ENCODE measurements at places on chromosomes 11 and 22. TPM values are rescaled to one million over a fixed set of nuclear protein-coding genes. Genes with fewer than 3 reads are reported as not detected.

- no peak overlapping the region for H3K27ac ChIP-seq
- no peaks in the 10 kb centered on the region for H3K4me1 ChIP-seq
- H3K4me3 ChIP-seq: no peak overlapping the region
- peak; percentile 31 for DNase-seq
Observed at GRCh38 chr11:22244986-22245592, 52.2 kb downstream of the ANO5 start.

GRCh38 chr11:125494031-125494360 lies 2.1 kb downstream of the FEZ1 start:
- peak overlapping the region; percentile 98 for H3K4me3 ChIP-seq
- no peak overlapping the region for H3K27ac ChIP-seq
- no peak for DNase-seq
- peaks cover 13% of the 10 kb centered on the region for H3K36me3 ChIP-seq

ZP1 gene
- not detected for total RNA-seq

GDPD4 gene
- total RNA-seq: not detected

DNA sequence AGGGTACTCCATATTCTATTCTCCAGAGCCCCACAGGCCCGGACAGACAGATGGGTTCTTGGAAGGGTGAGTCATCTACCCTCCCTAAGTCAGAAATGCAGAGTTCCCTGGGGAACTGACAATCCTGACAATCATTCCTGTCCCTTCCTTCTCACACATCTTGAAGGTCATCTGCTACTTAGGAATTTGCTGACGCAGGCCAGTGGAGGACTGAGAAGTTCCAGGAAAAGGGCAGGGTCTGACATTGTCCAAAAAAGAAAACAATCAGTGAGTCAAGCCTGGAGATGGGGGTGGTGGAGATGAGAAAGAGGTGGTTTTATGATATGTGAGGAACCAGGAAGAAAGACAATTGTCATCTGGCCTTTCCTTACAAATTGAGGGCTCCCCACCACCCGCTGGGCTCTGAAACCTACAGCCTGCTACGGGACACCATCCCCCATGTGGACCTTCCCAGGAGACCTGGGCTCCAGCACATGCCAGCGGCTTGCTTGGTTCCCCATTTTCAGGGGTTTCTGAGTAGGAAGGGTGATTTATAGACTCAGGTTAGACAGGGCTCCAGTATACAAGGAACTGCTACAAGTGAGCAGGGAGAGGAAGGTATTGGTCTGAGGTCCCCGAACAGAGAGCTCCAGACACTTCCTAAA lies 12.9 kb downstream of the CD59 start:
- no peak for DNase-seq
- no peak overlapping the region for H3K4me3 ChIP-seq

C1QTNF5 gene
- 26.0 TPM for total RNA-seq

CLDN5 gene
- 108 TPM for total RNA-seq

PATE4 gene
- 0.31 TPM for total RNA-seq

- peaks cover 8% of the 10 kb centered on the region for H3K27me3 ChIP-seq
- DNase-seq: no peak
- no peaks in the 10 kb centered on the region for H3K36me3 ChIP-seq
- H3K4me1 ChIP-seq: peaks cover 16% of the 10 kb centered on the region
- no peak overlapping the region for H3K4me3 ChIP-seq
Observed at GRCh38 chr11:27468209-27468994, 4.2 kb downstream of the LGR4 start.

KIRREL3 gene
- total RNA-seq: 0.38 TPM

ANO1 gene
- 3.8 TPM for total RNA-seq

GRCh38 chr22:49754696-49755630 lies 72.7 kb downstream of the BRD1 start:
- no peak for DNase-seq
- H3K4me3 ChIP-seq: no peak overlapping the region
- peaks cover 1% of the 10 kb centered on the region for H3K4me1 ChIP-seq
- H3K27ac ChIP-seq: no peak overlapping the region
- H3K27me3 ChIP-seq: peaks cover 8% of the 10 kb centered on the region

NOX4 gene
- 11.5 TPM for total RNA-seq

FXYD2 gene
- total RNA-seq: not detected

Data from endothelial cell (in vitro differentiated cells).